ENCODE measurements at places on chromosomes 7 and 10. TPM values are rescaled to one million over a fixed set of nuclear protein-coding genes. Genes with fewer than 3 reads are reported as not detected.

The ACSM6 gene
- not detected for total RNA-seq

DNA sequence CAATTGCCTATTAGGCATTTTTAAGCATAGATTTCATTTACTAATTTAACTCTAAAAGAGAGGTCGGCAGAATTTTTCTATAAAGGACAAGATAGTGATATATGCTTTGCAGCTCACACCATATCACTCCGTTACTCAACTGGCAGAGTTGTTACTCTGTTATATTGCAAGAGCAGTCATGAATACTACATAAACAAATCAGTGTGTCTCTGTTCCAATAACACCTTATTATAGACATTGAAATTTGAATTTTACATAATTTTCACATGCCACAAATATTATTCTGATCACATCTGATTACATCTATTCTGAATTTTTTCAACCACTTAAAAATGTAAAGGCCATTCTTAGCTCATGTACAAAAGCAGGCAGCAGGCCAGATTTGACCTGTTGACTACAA lies 853.9 kb upstream of the LRRTM3 start:
- H3K27me3 ChIP-seq = no peaks in the 10 kb centered on the region
- H3K36me3 ChIP-seq = no peaks in the 10 kb centered on the region
- no peaks in the 10 kb centered on the region for H3K4me1 ChIP-seq
- H3K27ac ChIP-seq = no peak overlapping the region
- DNase-seq = no peak

The COL17A1 gene
- not detected for total RNA-seq

The GPR141 gene
- not detected for total RNA-seq

The SKIDA1 gene
- total RNA-seq = 0.41 TPM

GRCh38 chr10:131093346-131093745 lies 218.2 kb downstream of the TCERG1L start:
- H3K4me1 ChIP-seq = no peaks in the 10 kb centered on the region
- H3K27ac ChIP-seq = no peak overlapping the region
- no peak for DNase-seq

The MYO3A gene
- total RNA-seq = not detected

The RBP4 gene
- not detected for total RNA-seq

- H3K4me3 ChIP-seq = no peak overlapping the region
- no peaks in the 10 kb centered on the region for H3K27me3 ChIP-seq
- peaks cover 2% of the 10 kb centered on the region for H3K36me3 ChIP-seq
- H3K4me1 ChIP-seq = no peaks in the 10 kb centered on the region
- no peak for DNase-seq
These were observed 83.3 kb upstream of the FGL2 start for GRCh38 chr7:77282897-77283296.

The ITPRID1 gene
- not detected for total RNA-seq

The ABCB4 gene
- 0.07 TPM for total RNA-seq

DNA sequence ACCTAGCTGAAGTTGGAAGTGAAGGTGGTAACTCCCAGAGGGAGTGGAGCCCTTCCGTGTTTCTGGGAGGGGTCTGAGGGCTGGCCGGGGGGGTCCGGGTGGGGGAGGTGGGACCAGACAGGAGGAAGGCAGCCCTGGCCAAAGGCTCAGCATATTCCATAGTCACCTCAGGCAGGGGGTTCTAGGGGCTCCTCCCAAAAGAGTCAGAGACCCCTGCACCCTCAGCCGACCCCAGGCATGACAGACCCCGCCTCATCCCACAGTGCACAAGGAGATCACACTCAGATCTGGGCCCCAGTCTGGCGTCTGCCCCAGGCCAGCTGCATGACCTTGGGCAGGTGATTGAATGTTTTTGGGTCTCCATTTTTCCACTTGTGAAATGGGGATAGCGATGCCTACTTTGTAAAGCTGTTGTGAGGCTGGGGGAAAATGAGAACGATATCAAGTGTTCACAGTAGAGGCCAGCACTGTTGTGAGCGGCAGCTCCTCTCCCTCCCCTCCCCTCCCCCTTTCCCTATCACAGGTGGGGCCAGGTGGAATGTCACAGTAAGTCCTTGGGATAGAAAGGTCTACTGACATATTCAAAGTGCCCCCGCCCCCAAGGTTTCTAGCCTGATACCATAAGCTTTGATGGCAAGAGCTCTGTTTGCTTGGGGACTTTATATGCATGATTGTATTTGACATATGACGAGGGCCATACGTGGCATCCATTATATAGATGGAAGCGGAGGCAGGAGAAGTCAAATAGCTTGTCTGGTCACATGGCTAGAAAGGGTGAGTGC lies 33.3 kb downstream of the DNAJB12 start:
- DNase-seq = no peak
- peak overlapping the region; percentile 97 for H3K4me3 ChIP-seq

GRCh38 chr7:111911166-111911961 lies 294.8 kb downstream of the DOCK4 start:
- DNase-seq = no peak
- H3K27me3 ChIP-seq = no peaks in the 10 kb centered on the region
- no peaks in the 10 kb centered on the region for H3K4me1 ChIP-seq
- no peaks in the 10 kb centered on the region for H3K36me3 ChIP-seq
- no peak overlapping the region for H3K4me3 ChIP-seq

DNA sequence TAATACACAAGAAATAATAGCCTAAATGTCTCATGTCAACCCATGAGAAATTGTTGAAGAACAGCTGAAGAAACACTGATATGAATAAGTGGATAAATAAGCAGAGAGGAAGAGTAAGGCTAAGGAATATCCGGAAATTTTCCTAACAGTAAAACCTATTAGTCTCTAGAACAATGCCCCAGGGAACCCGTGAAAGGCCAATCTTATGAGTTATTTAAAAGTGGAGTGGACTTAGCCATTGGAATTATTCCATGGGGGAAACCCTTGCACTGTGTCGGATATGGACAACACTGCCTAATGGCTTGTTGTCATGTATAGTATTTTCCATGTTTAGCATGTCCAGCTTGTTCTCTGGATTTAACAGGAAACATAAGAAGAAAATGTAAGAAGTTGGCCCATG lies 217.2 kb upstream of the PLXNA4 start:
- H3K4me1 ChIP-seq = no peaks in the 10 kb centered on the region
- no peak overlapping the region for H3K27ac ChIP-seq
- no peaks in the 10 kb centered on the region for H3K27me3 ChIP-seq

GRCh38 chr7:131147604-131148003 lies 180.1 kb upstream of the MKLN1 start:
- no peaks in the 10 kb centered on the region for H3K36me3 ChIP-seq
- DNase-seq = no peak
- H3K4me3 ChIP-seq = no peak overlapping the region
- H3K27ac ChIP-seq = no peak overlapping the region

DNA sequence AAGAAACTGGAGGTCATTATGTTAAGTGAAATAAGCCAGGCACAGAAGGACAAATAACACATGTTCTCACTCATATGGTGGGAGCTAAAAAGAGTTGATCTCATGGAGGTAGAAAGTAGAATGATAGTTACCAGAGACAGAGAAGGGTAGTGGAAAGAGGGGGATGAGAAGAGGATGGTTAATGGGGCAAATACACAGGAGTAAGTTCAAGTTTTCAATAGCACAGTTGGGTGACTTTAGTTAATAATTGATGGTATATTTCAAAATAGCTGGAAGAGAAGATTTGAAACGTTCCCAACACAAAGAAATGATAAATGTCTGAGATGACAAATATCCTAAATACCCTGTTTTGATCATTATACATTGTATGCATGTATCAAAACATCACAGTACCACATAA lies 261.8 kb downstream of the THSD7A start:
- no peaks in the 10 kb centered on the region for H3K4me1 ChIP-seq
- no peaks in the 10 kb centered on the region for H3K36me3 ChIP-seq
- H3K27ac ChIP-seq = no peak overlapping the region

DNA sequence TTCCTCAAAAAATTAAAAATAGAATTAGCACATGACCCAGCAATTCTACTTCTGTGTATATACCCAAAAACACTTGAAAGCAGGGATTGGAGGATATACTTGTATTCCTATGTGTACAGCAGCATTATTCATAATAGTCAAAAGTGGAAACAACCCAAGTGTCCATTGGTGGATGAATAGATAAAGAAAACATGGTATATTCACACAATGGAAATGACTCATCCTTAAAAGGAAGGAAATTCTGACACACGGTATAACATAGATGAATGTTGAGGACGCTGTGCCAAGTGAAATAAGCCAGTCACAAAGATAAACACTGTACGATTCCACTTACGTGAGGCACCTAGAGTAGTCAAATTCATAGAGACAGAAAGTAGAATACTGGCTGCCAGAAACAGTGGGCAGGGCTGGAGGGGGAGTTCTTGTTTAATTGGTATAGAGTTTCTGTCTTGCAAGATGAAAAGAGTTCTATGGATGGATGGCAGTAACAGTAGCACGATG lies 26.6 kb upstream of the KAT6B start:
- H3K4me1 ChIP-seq = peaks cover 16% of the 10 kb centered on the region
- H3K27ac ChIP-seq = peak overlapping the region; percentile 55
- H3K27me3 ChIP-seq = no peaks in the 10 kb centered on the region
- DNase-seq = peak; percentile 48

- H3K27me3 ChIP-seq = no peaks in the 10 kb centered on the region
- peaks cover 9% of the 10 kb centered on the region for H3K4me1 ChIP-seq
These were observed 52.1 kb downstream of the TRRAP start for GRCh38 chr7:98930464-98930863.

DNA sequence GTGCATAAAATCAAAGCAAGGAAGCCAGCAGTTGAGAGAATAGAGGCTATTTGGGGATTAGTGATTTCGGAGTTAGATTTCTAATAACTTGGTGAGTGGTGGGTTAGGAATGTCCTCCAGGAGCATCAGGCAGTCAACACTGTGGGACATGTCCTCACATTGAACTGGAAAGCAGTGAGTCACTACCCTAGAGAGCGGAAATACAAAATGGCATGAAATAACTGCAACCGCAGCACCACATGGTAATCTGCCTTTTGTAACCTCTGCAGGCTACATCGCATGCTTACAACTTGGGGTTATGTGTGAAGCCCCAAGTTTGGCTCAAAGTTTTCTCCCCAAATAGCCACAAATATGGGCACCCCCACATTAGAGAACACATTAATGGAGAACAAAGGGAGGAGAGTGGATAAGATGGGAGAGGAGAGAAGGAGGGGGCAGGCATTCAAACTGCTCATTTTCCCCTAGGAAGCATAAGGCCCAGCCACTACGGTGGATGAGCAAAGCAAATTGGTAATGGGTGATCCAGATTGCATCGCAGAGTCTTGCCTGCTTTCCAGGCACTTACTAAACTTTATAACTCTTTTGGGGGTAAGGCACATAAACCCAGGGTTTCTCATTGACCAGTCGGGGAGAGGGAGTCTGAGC lies 22.0 kb upstream of the SLF2 start:
- H3K4me3 ChIP-seq = no peak overlapping the region
- no peak overlapping the region for H3K27ac ChIP-seq
- no peaks in the 10 kb centered on the region for H3K4me1 ChIP-seq
- H3K36me3 ChIP-seq = no peaks in the 10 kb centered on the region
- H3K27me3 ChIP-seq = peaks cover 32% of the 10 kb centered on the region
- DNase-seq = no peak

DNA sequence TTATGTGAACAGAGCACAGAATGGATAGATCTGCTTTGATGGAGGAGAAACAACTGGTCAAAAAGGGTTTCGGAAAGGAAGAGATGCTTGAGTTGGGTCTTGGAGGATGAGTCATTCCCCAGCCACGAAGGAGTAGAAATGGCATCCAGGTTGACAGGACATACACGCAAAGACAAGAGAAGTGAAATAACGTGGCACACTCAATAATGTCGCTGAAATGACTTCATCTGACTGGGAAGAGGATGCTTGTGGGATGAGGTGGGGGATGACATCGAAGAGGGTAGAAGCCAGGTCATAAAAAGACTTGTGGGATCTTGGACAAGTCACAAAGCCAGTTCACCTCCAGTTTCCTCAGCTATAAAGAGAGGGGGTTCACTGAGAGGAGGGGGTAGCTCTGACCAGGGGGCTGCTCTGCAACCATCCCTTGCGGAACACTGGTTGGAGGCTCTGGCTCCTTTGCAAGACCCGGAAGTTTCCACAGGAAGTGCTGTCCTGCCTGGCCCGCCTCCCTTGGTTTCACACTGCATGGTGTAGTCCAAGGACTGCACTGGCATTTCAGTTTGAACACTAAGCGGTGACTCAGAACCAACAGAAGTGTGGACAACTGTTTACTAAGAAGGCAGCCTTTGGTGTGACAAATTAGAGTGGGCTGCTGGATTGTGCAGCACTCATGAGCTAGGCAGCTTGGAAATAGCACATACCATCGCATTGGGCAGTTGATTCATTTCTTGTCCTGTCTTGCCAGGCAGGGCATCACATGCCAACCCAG lies 189.9 kb upstream of the ADO start:
- peak; percentile 68 for DNase-seq
- peaks cover 2% of the 10 kb centered on the region for H3K36me3 ChIP-seq
- peak overlapping the region; percentile 51 for H3K27ac ChIP-seq
- peaks cover 65% of the 10 kb centered on the region for H3K4me1 ChIP-seq

The CCDC3 gene
- 1.5 TPM for total RNA-seq

DNA sequence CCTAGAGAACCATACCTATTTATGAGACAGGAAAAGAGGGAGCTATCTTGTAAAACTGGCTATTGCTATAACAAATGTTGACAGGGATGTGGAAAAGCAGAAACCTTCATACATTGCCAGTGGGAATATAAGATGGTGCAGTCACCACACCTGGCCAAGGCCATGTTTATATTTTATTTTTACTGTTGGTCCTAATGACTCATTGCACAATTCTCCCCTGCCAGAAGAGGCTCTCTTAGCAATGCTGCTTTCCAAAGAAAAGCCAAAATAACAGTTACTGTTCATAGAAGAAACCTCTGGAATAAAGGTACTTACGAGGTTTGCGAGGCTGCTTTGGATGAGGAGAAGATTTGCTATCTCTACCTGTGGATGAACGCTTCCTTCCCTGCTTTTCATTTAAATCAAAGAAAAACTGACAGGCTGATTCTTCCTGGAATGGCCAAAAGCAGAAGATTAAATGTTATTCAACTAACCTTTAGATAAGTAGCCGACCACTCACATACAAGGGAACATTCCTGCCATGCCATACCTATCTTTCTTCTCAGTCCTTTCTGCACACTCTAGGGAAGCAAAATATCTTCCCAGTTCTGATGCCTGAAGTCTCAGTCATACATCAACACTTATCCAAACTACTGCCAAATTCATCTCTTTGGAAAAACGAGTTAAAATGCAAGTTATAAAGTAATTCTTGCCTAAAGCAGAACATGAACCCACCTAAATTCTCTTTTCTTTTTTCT lies 16.3 kb upstream of the CHUK start:
- no peaks in the 10 kb centered on the region for H3K27me3 ChIP-seq
- DNase-seq = no peak
- no peaks in the 10 kb centered on the region for H3K36me3 ChIP-seq
- no peak overlapping the region for H3K4me3 ChIP-seq

- DNase-seq = no peak
- peaks cover 12% of the 10 kb centered on the region for H3K27me3 ChIP-seq
- no peaks in the 10 kb centered on the region for H3K4me1 ChIP-seq
- H3K36me3 ChIP-seq = no peaks in the 10 kb centered on the region
- no peak overlapping the region for H3K27ac ChIP-seq
These were observed 31.6 kb upstream of the SLC16A12 start for GRCh38 chr10:89566992-89567391.

DNA sequence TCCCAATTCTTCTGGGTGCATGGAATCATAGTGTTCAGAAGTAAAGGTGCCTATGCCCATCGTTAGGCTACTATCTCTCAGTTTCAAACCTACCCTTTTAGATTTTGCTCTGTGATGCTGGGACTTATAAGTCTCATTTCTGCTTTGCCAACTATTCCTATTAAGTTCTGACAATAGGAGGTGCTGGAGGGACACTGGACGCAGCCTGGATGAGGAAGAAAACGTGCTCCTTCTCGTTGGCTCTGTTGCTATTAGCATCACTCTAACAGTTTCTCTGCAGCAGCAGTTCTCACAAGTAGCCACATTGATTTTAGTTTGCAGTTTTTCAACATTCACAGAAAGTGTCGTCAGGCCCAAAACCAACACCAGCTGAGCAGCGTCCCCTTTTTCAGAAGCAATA lies 72.4 kb downstream of the ABCC2 start:
- H3K27ac ChIP-seq = no peak overlapping the region
- no peaks in the 10 kb centered on the region for H3K36me3 ChIP-seq
- no peaks in the 10 kb centered on the region for H3K4me1 ChIP-seq
- no peak for DNase-seq
